Natural killer cell treated with Interleukin-12 subunit alpha and Interleukin-12 subunit beta and Interleukin-15 and Interleukin-18, amount 100 ng/mL, for 72 hours (primary cell): ENCODE measurements at places on chromosomes 2 and 18. TPM values are rescaled to one million over a fixed set of nuclear protein-coding genes. Genes with fewer than 3 reads are reported as not detected.

GRCh38 chr18:41418598-41418997 is 536.4 kb upstream of the PIK3C3 start:
- DNase-seq, result no peak

The MAP2 gene
- not detected for total RNA-seq

GRCh38 chr2:69683170-69683971 is 39.8 kb upstream of the AAK1 start:
- DNase-seq, result no peak

DNA sequence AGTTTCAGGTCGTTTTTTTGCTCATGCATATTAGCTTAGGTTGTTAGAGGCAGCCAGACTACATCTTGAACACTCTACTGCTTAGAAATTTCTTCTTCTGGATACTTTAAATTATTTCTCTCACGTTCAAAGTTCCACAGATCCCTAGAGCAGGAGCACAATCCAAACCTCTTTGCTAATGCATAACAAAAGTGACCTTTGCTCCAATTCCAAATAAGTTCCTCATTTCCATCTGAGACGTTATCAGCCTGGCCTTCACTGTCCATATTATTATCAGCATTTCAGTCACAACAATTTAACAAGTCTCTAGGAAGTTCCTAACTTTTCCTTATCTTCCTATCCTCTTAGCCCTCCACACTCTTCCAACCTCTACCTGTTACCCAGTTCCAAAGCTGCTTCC is 50.4 kb upstream of the ERMN start:
- no peak for DNase-seq
